ENCODE measurements at places on chromosomes 3 and 15.

GRCh38 chr15:83380059-83380458 is 67.1 kb upstream of the SH3GL3 start:
- no peak for DNase-seq

DNA sequence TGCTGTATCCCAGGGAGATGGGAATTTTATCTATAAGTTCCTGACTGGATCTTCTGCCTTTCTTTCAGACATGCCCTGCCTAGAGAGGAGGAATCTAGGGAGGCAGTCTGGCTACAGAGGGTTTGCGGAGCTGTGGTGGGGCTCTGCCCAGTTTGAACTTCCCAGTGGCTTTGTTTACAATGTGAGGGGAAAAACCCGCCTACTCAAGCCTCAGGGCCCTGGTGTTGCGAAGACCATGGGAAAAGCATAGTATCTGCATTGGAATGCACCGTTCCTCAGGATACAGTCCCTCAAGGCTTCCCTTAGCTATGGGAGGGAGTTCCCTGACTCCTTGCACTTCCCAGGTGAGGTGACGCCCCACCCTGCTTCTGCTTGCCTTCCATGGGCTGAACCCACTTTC is 168.7 kb downstream of the TMEM108 start:
- no peak for DNase-seq

DNA sequence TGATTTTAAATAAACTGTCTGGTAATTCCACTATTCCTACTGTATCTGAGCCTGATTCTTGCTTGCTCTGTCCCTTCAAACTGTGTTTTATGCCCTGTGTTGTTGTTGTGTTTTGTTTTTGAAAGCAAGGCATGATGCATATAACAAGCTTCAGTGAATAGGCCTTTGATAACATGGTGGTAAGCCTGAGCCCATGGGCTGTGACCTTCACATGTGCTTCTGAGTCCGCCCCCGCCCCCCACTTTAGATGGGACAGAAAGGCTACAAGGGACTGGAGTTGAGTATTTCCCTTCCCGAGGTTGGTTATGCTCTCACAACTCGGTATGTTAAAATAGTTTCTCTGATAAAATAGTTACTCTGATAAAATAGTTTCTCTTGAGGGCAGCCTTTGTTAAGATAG is 119.0 kb upstream of the WNT7A start:
- DNase-seq, result no peak

DNA sequence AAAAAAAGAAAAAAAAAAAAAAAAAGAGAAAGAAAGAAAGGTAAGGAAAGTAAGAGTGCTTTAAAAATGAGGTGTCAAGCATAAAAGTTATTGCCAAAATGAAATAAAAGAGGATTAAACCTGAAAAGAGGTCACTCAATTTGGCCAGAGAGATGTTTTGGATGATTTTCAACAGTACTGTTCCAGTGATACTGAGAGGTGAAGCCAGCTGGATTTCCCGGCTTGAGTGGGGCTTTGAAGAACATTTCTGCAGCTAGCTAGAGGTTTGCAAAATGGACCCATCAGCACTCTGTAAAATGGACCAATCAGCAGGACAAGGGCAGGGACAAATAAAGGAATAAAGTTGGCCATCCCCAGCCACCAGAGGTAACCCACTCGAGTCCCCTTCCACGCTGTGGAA is 128.5 kb downstream of the LSAMP start:
- no peak for DNase-seq

- no peak for DNase-seq
Observed at GRCh38 chr15:79084308-79084968, 6.1 kb downstream of the RASGRF1 start.

DNA sequence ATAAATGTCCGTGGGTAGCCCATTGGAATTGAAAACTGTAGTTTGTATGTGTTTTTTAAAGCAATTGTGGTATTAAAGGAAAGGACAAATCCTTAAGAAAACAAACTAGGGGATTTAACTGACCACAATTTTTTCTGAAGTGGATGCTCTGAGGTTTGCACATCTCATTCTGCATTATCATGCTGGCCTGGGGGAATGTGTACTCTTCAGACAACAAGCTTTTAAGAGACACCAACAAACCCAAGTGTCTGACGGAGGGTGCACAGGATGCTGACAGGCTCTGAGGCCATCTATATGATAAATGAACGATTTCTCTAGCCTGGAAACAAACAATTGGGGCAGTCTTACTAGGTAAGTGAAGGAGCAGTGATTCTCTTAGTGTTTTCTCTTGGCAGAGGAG is 9.1 kb downstream of the LINS1 start:
- DNase-seq, result peak; percentile 32

DNA sequence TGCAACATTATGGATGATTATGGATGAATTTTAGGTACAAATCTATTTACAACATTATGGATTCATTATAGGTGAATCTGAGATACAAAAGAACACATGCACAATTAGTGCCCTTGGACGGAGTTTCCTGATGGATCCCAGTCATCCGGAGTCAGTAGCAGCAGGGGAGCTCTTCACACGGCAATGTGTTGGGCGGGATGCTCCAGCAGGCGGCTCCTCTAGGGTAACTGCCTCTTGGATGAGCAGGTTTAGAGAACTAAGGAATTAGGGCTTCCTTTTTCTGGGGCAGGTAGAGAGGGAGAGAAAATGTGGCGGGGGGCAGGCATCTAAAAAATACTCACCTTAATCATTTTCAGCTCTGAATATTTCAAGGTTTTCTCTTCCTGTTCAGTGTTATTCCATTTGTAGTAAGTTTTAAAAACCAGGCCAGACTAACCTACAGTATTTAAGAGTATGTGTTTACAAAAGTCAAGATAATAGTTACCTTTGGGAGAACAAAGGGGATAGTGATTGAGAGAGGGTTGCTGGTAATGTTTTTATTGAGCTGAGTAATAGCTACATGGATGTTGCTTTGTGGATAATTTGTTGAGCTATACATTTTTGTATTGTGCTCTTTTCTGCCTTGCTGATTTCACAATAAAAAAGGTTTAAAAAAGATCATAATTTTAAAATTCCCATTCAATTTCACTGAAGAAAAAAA is 27.4 kb upstream of the GOLM2 start:
- no peak for DNase-seq

- DNase-seq, result no peak
Observed at GRCh38 chr15:94844198-94844537, 612.8 kb downstream of the MCTP2 start.

DNA sequence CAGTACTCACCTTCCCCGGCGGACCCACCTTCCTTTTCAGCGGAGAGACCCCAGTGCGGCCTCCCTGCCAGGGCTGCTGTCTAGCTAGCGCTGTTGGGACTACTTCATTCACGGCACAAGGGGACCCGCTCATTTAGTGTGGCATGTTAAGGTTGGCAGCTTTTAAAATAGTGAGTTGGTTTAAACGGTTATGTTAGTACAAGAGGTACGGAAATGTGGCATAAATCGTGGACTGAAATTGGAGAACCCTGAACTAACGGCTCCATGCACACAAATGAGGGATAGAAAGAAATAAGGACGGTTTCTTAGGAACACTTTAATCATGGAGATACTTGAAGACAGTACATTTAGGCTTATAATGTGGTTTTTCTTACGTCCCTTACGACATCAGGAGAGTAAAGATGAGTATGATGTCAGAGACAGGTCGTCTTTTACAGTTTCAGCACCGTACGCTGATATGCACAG is 752 bp downstream of the CEP63 start:
- no peak for DNase-seq

GRCh38 chr3:175493301-175493700 is 634.2 kb downstream of the NAALADL2 start:
- no peak for DNase-seq

- no peak for DNase-seq
Observed at GRCh38 chr3:181252631-181253030, 263.1 kb upstream of the DNAJC19 start.

DNA sequence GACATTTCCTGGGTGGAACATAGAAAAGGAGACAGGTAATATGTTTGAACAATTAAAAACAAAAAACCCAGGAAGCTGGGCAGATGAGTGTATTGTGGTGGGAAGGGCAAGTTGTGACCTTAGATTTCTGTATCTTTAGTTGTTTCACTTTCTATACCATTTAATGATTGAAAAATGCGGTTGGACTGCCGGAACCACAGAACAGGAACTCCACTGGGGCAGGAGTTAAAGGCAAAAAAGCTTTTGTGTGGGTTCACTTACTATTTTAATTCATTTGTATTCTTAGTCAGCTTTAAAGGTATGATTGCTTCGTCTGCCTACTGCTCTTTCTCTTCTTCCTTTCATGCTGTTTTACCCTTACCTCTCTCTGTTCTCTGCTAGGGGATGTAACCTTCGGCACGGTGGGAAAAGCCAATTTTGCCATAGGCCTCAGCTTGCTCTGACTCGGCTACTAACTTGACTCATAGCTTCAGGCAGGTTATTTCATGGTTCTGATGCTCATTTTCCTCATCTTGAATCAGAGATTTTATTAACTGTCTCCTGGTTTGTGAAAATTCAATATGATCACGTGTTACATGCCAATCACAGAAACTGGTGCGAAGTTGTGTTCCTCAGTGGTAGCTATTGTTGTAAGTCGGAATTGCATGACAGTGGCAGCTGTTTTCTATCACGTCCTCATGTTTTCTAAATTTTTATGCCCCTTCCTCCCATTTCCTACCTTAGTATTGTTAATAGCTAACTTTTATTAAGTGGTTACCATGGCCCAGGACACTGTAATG is 1.6 kb upstream of the MCTP2 start:
- DNase-seq, result no peak

DNA sequence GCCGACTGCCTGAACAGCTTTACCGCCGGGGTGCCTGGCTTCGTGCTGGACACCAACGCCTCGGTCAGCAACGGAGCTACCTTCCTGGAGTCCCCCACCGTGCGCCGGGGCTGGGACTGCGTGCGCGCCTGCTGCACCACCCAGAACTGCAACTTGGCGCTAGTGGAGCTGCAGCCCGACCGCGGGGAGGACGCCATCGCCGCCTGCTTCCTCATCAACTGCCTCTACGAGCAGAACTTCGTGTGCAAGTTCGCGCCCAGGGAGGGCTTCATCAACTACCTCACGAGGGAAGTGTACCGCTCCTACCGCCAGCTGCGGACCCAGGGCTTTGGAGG is 815 bp downstream of the SPINT1 start:
- DNase-seq, result no peak

DNA sequence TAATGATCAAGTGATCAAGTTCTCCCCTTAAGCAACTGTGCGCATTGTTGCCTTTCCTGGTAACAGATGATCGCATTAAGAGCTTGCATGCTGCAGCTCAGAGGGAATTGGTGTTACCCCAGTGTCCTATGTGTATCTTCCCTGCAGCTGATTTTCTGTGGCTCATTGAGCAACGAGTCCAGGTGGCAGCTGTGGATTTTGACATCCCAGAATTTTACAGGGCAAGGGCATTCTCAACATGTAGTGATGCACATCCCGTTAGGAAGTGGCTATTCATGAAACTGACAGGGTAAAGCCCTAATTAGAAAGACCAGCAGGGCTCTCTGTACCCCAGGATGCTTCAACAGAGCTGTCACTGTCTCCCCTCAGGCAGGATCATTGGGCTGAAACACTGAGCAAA is 232.8 kb downstream of the AGBL1 start:
- DNase-seq, result no peak

- no peak for DNase-seq
Observed at GRCh38 chr15:76953913-76954312, 22.4 kb downstream of the RCN2 start.

- no peak for DNase-seq
Observed at GRCh38 chr3:178504128-178504527, 32.1 kb upstream of the KCNMB2 start.

- no peak for DNase-seq
Observed at GRCh38 chr3:64026346-64026745, 3.1 kb upstream of the PSMD6 start.

DNA sequence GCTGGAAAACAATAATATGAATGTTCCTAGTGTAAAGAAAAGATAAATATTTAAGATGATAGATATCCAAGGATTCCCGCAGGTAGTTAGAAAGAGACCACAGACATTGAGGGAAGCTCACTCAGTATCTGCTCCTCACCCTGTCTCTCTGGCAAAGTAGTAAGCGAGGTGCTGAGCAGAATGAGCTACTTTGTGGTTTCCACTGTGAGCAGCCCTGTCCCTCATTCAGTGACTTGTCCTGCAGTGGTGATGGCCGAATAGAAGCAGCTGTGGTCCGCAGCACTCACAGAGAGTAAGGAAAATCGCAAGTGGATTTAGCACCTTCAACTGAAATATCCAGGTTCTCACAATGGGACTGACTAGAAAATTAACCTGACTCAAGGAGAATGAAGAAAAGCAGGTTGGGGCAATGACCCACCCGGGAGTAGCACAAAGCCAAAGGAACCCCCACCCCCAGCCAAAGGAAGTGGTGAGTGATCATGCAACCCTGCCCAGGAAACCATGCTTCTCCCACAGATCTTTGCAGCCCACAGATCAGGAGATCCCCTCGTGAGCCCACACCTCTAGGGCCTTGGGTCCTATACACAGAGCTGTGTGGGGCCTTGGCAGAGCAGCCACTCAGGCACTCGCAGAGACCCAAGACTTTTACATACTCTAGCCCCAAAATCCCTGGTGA is 21.8 kb upstream of the SLC25A38 start:
- no peak for DNase-seq

DNA sequence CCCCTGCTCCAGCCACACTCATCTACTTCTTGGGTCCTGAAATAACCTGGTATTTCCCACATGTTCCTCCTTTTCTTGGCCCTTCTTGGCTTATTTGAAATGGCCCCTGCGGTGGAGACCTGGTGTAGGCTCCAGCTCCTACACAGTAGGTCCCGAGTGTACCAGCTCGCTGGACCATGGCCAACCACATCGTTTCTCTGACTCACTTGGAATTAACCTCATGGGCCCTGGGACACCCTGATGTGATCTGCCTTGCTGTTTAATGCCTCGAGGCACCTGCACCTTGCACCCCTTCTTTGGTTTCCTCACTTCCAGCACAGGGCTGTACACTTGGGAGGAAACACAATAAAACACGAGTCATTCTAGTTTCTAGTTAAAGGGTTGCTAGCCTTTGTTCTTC is 60.3 kb downstream of the FEM1B start:
- no peak for DNase-seq

- DNase-seq, result no peak
Observed at GRCh38 chr15:83209333-83209732, 1.7 kb upstream of the HDGFL3 start.

GRCh38 chr3:135874035-135874434 is 91.5 kb upstream of the PPP2R3A start:
- DNase-seq, result no peak

GRCh38 chr3:142624341-142625152 is 28.4 kb downstream of the PLS1 start:
- no peak for DNase-seq

DNA sequence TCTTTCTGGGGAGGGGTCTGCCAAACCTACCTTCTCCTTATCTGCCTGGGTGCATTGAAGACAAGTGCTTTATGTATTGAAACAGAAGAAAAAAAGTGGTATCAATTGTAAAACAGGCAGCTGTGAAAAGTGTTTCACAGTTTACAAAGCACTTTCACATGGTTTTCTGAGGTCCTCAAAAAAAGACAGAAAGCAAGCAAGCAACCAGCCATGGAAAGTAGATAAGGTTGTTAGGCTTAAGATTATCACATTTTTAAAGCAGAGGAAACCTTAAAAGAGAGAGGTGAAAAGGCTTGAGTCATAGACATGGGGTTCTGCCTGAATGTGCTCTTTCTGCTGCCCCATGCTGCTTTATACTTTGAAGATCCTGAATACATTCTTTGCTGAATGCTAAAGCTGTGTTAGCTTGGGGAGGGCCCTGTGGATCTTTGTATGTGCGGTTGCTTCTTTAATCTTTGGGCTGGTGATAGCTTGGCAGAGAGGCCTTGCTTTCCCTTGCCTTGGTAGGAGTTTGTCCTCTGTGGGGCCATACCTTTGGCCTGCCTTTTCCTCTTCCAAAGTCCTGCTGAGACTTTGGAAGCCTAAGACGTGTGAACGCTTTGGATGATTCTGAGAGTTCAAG is 2.6 kb downstream of the SMAD3 start:
- DNase-seq, result no peak

GRCh38 chr3:87997298-87997697 is 61.5 kb downstream of the CGGBP1 start:
- no peak for DNase-seq

Measured in AG09309 (cell line).